Neuronal stem cell (in vitro differentiated cells): ENCODE measurements at places on chromosomes 6 and 20.

GRCh38 chr20:32839227-32839981 lies 19.3 kb upstream of the EFCAB8 start:
- no peak for DNase-seq
- H3K27me3 ChIP-seq, result no peaks in the 10 kb centered on the region
- H3K4me3 ChIP-seq, result no peak overlapping the region
- peaks cover 44% of the 10 kb centered on the region for H3K36me3 ChIP-seq
- no peak overlapping the region for H3K27ac ChIP-seq

DNA sequence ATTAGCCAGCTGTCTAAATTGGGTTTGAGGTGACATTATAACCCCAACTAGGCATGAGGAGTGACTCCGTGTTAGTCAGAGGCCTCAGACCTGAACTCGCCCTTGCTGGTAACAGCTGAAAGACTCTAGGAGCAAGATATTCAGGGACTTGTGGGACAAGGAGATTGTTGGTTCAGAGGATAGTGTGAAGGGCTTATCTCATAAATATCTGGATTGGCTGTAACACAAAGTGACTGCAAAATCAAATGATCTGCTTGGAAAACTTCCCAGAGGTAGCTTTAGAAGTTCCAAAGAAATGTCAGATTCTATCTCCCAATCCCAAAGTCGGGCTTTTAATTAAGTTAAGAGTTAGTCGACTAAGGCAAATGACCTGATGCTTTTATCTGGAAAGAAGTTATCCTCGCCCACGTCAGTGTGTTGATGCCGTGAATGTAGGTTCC lies 72.4 kb downstream of the TULP4 start:
- no peaks in the 10 kb centered on the region for H3K36me3 ChIP-seq
- no peaks in the 10 kb centered on the region for H3K4me1 ChIP-seq
- no peak for DNase-seq
- H3K4me3 ChIP-seq, result no peak overlapping the region
- no peak overlapping the region for H3K27ac ChIP-seq

- H3K27me3 ChIP-seq, result no peaks in the 10 kb centered on the region
- no peaks in the 10 kb centered on the region for H3K36me3 ChIP-seq
- DNase-seq, result no peak
- no peak overlapping the region for H3K4me3 ChIP-seq
- no peaks in the 10 kb centered on the region for H3K4me1 ChIP-seq
Observed at GRCh38 chr6:129138739-129139405, 255.9 kb downstream of the LAMA2 start.

DNA sequence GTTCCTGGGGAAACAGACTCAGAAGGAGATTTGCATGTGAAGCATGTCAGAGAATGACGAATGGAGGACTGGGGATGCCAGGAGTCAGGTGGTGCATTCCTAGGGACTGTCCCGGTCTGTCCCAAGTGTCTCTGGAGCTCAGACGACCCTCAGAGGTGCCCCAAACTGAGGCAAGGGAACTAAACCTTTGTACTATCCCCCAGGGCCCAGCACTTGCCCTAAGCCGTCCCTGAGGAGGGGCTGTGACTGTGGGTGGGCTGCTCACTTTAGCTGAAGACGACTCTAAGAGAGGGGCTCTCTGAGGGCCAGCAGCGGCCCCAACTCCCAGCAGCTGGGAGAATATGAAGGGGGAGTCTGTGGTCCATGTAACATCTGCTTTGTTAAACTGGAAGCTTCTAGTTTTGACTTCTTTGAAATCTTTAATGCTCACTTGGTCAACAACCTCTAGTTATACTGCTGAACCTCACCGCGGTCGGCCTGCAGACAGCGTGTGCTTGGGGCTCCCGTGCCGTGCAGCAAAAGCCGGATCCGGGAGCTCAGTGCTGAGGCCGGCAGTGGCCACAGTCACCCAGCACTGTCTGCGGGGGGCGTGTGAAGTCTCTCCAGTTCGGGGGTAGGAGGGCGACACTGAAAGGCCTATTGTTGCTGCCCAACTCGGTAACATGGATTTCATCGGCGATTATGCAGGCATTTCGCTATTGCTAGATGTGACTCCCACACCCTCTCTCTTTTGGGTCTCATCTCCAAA lies 34.2 kb downstream of the TUBB2B start:
- H3K27me3 ChIP-seq, result no peaks in the 10 kb centered on the region
- H3K4me1 ChIP-seq, result peaks cover 25% of the 10 kb centered on the region
- no peak overlapping the region for H3K27ac ChIP-seq
- DNase-seq, result no peak
- H3K4me3 ChIP-seq, result no peak overlapping the region

- H3K27me3 ChIP-seq, result peaks cover 12% of the 10 kb centered on the region
- no peaks in the 10 kb centered on the region for H3K36me3 ChIP-seq
- H3K4me3 ChIP-seq, result no peak overlapping the region
Observed at GRCh38 chr6:106446287-106446885, 85.9 kb downstream of the CRYBG1 start.
